KBM-7 (cell line): ENCODE measurements at places on chromosomes 5 and 9.

DNA sequence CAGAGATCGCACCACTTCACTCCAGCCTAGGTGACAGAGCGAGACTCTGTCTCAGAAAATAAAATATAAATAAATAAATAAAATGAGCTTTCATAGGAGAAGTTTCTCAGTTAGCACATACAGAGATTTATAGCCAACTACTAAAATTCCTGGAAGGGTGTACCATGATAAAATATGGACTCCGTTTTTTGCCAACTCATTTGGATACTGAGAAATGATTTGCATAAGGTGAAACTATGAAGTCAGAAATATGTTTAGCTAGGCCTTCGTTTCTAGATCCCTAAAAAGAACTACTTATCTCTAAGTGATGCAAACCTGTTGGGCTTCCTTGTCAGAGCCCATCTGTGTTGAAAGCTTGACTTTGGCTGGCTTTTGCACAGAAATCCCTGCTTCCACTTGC, 56.9 kb upstream of the SLC1A1 start:
- no peak for DNase-seq

DNA sequence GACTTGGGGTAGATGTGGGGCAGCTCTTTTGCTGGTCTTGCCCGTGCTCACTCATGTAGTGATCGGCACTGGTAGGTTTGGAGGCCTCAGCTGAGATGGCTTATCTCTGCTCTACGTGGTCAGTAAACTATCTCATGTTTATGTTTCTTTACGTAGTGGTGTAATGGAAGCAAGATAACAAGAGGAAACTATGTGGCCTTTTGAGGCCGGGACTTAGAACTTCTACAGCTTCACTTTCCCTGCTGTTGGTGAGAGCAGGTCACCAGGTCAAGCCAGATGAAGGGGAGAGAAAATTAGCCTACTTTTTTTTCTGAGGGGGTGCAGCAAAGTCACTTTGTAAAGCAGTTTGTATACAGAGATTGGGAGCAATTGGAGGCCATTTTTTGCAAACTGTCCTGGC, 8.5 kb downstream of the FOCAD start:
- no peak for DNase-seq

- no peak for DNase-seq
These were observed 1.3 kb downstream of the EIF4EBP3 start for GRCh38 chr5:140548791-140549190.

GRCh38 chr9:130824079-130824478, 11.0 kb upstream of the ABL1 start:
- no peak for DNase-seq

- DNase-seq = no peak
These were observed 35.7 kb downstream of the SMIM23 start for GRCh38 chr5:171821286-171821685.

GRCh38 chr5:32461441-32462120, 17.0 kb upstream of the ZFR start:
- no peak for DNase-seq

DNA sequence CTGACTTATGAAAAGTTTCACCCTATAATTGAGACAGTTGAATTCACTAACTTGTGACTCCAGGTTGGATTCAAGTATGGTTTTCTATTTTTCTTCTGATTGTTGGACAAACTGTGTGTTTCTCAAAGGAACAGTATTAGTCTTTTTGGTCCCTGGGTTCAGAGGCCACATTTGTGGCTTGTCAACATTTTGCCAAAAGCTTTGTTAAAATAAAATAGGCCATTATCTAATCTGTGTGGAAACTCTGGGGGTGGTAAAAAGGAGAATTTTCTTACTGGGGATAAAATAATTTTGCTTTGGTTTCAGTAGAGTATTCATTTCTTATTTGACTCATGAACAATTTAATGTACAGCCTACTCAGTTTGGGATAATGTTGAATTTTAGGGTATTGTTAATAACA, 166.3 kb downstream of the TMEM167A start:
- DNase-seq = no peak

GRCh38 chr9:88783711-88784083, 207.6 kb upstream of the S1PR3 start:
- peak; percentile 70 for DNase-seq

DNA sequence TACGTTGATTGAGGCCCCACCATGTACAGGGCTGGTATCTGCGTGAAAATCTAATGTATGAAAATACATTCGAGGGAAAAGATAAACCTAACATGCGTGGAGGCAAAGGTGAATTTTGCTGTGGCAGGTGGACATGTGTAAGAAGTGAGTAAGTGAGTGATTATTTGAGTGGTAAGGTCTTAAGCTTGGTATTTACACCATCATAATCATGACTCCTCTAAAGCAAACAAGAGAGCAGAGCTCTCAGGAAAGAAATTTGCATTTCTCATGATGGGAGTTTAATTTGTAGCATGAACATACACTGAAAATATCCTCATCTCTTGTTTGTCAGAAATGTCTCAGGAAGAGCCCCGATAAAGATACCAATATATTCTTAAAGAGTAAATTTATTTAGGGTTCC, 260.6 kb downstream of the PSAT1 start:
- no peak for DNase-seq

GRCh38 chr9:87537625-87538024, 40.0 kb downstream of the DAPK1 start:
- DNase-seq = no peak

DNA sequence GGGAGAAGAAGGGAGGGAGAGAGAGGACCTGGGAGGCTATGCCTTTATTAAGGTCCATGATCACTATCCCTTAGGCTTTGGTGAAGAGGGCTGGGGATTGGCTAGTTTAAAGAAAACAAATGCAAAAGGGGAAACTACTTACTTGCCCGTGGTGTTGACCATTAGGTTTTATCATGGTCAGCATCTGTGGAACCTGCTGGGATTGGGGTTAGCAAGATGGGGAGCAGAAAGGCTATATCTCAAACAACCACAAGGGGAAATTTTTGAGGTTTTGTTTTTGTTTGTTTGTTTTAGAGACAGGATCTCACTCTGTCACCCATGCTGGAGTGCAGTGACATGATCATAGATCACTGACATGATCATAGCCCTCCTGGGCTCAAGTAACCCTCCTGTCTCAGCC, 9.0 kb upstream of the RAD23B start:
- no peak for DNase-seq

- DNase-seq = no peak
These were observed 5.9 kb downstream of the SSNA1 start for GRCh38 chr9:137194388-137194787.

GRCh38 chr5:116386633-116387032, 188.0 kb downstream of the SEMA6A start:
- DNase-seq = no peak

DNA sequence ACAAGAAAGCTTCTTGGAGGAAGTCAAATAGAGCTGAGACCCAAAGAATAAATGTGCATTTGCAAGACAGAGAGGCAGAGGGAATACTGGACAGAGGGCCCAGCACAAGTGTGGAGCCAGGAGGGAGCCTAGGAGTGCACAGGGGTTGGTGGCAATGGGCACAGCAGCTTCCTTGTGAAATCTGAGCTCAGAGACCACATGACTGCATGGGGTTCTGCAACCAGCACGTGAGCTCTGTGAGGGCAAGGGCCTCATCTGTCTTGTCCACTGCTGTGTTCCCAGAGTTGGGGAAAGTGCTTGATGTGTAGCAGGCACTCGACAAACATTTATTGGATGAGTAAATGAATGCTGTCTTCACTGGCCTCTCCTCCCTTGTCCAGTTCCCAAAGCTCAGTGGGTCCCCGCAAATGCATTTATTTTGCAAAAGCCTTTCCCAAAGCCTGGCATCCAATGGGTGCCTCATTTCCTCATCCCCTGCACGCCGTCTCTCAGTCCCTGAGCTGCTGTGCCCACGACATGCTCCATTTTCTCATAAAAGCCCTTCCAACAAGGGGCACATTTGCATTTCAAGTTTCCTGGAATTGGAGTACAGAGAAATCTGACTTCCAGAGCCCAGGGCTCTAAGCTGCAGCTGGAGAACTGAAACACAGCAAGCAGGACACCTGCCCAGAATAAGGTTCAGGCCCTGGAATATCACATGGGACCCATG, 58.5 kb downstream of the KCNIP1 start:
- no peak for DNase-seq

- peak; percentile 67 for DNase-seq
These were observed 31.6 kb upstream of the ACOT12 start for GRCh38 chr5:81425569-81425968.

DNA sequence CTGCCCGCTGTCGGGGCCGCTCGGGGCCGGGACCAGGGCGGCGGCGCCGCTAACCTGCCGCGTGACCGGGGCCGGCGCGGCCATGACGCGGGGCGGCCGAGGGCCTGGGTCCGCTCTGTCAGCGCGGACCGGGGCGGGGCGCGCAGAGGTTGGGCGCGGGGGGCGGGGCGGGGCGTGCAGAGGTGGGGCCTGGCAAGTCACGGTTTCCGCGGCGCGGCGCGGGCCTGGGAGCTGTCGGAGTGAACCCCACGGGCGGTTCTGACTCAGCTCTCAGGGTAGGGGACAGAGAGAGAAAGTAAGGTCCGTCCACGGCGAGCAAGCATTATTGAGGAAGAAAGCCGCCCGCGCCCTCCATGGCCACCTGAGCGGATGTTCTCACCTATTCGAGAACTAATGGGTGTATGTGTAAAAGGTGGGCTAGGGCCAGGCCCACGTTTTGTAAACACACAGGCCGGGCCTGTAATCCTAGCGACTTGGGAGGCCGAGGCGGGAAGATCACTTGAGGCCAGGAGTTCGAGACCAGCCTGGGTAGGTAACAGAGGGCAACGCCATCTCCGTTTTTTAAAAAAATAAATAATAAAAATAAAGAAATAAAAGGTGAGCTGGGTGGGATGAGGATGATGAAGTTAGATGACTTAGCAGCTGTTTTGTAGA, at the start of gene PRXL2C:
TSS of gene PRXL2C (minus strand) at position 120 of the 654 bp plus-strand sequence. CDS start at position 84, 36 bp downstream.
- peak; percentile 54 for DNase-seq

DNA sequence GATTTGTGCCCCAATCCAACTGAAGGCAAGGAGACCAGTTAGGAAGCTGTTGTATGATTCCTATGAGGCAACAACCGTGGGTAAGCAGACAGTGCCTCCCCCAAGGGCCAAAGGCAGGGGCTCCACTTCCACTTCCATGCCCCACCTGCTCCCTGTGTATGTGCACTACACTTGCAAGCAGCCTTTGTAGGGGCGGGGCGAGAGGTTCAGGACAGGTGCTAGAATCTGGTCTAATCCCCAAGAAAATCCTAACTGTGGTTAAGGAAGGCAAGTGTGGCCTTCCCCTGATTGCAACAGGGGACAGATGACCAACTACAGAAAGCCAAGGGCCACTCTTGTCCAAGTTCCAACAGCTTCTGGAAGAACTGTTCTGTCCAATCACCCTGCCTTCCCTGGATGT, 41.7 kb downstream of the B4GALT1 start:
- no peak for DNase-seq

DNA sequence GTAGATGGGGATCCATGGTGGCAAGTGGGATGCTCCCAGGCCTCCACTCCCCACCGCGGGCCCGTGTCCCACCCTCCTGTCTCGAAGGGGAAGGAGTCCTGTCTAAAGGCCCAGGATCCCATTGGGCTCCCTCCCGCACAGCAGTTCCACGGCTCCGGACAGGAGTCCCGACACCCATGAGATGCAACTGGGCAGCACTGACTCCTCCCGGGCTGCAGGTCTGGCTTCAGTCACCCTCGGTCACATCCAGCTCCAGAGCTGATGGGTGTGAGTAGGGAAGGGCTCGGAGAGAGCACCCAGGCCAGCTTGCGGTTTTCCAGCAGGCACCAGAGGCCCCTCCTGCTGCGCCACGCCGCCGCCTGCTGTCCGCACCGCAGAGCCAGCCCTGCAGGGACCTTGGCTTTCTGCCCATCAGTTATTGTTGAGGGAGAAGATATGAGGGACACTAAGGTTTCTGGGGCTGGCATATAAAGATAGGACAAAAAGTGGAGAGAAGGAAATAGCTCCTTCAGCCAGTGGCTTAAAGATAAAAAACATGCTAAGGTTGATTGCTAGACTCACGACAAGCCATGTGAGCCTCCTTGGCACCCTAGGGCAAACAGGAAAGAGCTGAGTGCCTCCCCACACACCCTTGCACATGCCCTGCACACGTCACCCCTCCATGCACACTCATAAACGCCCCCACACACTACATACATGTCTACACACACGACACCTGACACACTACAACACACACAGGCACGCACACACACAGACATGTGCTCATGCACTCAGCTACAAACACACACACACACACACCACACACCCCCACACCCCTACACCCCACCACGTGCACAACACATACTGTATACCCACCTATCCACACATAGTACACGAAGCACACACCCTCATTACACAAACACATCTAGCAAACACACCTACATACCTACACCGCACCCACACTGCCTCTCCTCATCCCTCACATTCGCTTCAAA, 79.0 kb downstream of the AK8 start:
- DNase-seq = peak; percentile 83

DNA sequence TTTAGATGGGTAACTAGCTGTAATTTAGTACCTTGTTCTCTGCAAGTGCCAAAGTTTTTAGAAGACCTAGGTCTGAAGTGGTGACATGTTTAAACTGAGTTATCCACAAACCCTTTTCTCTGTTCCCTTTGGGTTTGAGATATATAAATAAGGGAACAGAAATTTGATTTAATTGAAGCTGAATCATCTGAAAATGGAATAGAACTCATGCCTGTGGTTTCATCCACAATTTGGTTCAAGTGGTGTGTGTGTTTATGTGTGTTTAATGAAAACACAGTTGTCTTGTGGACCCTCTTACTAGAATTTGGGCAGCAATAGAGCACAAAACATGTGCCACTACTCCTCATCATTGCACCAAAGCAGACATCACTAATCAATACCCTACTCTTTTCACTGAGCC, 216.9 kb downstream of the GLIS3 start:
- no peak for DNase-seq

- DNase-seq = no peak
These were observed 441.2 kb upstream of the ZNF462 start for GRCh38 chr9:106421772-106422171.

DNA sequence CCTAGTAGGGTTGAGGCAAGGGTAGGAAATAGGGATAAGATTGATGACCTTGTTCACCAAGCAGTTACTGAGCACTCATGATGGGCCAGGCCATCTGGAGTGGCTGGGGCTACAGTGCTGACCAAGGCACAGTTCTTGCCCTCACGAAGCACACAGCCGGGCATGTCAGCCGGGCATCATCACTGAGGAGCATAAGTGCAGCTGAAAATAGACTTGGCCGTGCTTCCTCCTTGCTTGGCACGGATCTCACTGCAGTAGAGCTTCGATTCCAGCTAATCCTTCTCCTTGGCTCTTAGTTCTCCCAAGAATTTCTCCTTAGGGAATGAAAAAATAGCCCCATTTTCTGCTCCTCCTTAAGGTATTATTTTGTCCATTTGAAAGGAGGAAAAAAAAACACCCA, 116.6 kb downstream of the NMUR2 start:
- DNase-seq = no peak

DNA sequence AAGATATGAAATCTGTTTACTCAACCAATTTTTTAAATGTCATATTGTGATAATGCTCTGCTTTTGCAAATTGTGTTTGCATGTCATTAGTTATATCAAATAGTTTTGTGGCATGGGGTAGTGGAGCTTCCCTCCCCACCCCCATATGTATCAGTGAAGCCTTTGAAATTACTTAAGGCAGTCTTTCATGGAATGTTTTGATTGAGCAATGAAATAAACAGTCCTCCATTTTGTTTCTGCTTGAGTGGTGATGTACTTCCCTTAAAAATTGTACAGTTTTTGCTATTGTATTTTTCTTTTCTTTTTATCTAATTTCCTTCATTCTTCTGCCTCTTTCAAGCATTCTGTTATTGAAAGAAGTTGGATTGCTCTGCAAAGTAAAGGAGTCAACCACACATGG, 3.5 kb downstream of the SOWAHA start:
- DNase-seq = no peak
